CD4-positive, CD25-positive, alpha-beta regulatory T cell (primary cell): ENCODE measurements at places on chromosomes 7 and 10.

GRCh38 chr10:7492660-7493046 lies 81.8 kb upstream of the SFMBT2 start:
- no peak for DNase-seq

DNA sequence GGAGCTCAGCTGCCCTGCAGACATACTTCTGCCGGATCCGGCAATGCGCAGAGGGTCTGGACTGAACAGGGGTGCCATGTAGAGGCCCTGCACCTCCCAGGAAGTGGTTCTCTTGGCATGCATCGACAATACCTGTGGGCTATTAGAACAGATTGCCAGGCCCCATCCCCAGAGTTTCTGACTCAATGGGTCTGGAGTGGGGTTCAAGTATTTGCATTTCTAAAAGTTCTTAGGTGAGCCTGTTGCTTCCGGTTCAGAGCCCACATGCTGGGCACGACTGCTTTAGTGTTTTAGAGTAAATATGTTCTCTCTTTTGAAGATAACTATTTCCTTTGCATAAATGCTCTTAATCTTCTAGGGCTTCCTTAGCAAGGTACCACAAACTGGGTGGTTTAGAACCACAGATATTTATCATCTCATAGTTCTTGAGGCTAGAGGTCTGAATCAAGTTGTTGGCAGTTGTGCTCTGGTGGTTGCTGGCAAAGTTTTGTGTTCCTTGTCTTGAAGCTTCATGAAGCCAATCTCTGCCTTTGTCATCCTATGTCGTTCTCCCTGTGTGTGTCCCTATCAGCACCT lies 435.5 kb downstream of the TCERG1L start:
- DNase-seq = no peak

DNA sequence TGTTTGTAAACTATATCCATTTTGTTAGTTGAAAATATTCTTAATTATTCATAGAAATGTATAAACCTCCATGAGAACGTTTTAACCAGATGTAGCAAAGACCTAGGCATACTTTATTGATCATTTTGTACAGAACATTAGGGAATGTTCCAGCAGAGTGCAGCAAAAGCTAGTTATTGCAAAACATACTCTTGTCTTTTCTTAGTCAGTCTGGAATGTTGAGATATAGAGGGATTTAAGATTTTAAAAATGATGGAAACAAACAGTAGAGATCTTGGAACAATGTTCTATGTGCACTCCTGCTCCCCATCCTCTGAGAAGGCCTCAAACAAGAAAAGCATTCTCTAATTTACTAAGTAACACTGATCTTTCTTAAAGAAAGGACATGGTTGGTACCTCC lies 292.1 kb downstream of the BBS9 start:
- no peak for DNase-seq

GRCh38 chr10:69315610-69316312 lies 37.5 kb downstream of the HK1 start:
- DNase-seq = no peak

- no peak for DNase-seq
These were observed 33.0 kb downstream of the MRPL32 start for GRCh38 chr7:42964849-42965805.

GRCh38 chr10:29874606-29875269 lies 184.6 kb downstream of the JCAD start:
- no peak for DNase-seq

DNA sequence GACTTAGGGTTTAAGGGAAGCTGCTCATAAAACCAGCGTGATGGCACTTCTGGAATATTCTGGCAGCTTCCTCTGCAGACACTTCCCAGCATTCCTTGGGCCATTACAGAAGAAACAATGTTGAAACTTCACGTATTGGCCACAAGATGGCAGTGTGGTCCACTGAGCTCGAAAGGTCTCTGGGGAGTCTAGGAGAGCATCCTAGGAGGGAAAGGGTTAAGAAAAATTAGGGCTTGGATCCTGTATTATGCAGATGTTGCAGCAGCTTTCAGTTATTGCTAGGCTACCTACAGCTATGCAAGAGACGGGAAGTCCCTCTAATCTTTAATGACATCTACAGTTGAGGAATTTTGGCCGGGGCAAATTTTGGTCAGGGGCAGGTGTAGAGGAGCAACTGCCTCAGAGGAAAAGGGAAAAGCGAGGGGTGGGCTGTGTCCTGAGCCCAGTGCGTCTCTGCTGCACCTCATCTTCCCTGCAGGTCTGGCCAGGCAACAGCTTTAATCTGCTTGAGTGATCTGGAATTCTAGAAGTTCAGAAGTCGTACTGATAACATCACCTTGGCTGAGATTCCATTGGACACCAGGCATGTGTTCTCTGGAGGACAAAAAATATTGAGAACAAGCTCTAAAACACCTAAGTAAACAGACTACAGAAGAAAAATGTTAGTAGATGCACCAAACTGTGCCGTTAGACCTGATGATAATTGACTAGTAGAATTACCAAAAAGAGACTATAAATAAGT lies 220.8 kb upstream of the PRSS58 start:
- peak; percentile 55 for DNase-seq

DNA sequence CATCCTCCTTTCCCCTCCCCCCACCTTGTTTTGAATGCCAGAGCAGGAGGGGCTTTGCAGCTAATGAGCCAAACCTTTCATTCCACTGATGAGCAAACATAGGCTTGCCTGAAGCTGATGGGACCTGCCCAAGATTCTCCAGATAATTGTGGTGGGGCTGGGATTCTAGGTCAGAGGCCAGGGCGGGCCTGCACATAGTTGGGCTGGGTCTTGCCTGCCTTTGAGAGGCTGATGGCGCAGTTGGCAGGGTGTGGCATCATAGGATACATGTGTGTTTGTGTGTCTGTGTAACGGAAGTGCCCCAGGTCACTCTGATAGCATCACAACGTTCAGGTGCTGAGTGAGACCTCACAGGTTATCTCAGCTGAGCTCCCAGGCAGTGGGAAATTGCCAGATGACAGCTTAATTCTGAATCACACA lies 22.9 kb downstream of the BTBD16 start:
- DNase-seq = no peak

DNA sequence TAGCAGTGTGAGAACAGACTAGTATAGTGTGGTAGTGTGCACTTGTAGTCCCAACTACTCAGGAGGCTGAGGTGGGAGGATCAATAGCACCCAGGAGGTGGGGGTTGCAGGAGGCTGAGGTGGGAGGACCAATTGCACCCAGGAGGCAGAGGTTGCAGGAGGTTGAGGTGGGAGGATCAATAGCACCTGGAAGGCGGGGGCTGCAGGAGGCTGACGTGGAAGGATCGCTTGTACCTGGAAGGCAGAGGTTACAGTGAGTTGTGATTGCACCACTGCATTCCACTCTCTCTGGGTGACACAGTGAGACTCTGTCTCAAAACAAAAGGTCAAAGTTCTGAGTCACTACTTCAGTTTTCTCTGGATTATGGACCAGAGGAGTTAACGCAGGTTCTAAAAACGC lies 22.6 kb upstream of the DIP2C start:
- no peak for DNase-seq

GRCh38 chr10:12946372-12946771 lies 55.1 kb downstream of the CCDC3 start:
- no peak for DNase-seq

GRCh38 chr10:89648074-89648473 lies 3.0 kb upstream of the PANK1 start:
- DNase-seq = no peak

DNA sequence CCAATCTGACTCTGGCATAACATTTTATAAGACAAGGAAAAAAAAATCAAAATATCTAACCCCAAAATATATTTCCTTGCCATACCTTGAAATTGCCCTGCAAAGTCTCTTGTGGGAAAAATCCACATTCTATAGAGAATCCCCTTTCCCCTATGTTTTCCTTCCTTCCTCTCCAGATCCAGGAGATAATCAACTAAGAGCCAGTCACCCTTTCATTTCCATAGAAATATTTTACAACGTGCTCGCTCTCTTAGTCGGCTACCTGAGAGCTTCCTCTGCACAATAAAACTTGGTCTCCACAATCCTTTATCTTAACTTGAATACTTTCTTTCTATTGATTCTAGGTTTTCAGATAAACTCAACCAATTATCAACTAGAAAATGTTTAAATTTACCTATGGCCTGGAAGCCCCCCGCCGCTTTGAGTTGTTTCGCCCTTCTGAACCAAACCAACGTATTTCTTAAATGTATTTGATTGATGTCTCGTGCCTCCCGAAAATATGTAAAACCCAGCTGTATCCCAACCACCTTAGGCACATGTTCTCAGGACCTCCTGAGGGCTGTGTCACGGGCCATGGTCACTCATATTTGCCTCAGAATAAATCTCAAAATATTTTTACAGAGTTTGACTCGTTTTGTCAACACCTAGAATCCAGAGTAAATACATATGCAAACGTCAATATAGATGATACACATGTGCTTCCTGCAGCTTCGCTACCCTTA lies 869 bp downstream of the PSAP start:
- DNase-seq = peak; percentile 6

- no peak for DNase-seq
These were observed 313.1 kb downstream of the SKIDA1 start for GRCh38 chr10:21212348-21212747.

DNA sequence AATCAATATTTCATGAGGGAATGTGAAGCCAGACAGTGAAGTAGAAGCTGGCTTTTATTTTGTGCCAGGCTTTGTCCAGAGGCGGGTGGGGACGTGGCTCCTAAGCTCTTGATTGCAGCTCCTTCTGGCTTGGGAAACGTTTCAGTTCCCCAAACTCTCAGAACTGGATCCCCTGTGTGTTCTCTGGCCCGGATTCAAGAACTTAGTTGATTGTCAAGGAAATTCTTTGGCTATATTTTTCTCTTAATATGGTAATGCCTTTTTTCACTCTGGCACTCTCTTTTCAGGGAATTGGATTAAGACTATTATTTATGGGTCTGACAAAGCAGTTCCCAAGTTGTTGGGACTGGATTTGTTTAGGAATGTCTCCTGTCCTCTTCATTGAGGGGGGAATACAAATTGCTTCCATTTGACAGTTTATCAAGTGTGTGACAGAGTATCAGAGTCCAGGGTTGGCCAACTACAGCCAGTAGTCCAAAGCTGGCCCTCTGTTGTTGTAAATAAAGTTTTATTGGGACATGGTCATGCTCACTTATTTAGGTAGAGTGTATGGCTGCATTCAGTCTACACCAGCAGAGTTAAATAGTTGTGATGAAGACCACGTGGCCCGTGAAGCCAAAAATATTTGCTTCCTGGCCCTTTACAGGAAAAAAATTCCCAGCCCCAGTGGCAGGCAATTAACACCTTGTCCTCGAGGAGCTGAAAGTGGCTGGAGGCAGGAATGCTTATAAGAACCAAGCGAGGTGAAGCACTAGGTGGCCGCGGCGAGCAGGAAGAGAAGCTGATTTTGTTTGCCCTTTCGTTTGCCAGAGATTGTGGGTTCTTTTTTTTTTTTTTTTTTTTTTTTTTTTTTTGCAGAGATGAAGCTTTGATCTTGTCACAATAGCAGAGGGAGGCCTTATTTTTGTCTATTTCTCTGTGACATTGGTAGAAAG lies 34.3 kb downstream of the HTRA1 start:
- DNase-seq = peak; percentile 38

- DNase-seq = no peak
These were observed 41.4 kb downstream of the NRF1 start for GRCh38 chr7:129652914-129653313.

- DNase-seq = no peak
These were observed 19.1 kb downstream of the CNOT4 start for GRCh38 chr7:135490783-135491182.

GRCh38 chr10:87700031-87700796 lies 40.5 kb downstream of the PAPSS2 start:
- DNase-seq = no peak

DNA sequence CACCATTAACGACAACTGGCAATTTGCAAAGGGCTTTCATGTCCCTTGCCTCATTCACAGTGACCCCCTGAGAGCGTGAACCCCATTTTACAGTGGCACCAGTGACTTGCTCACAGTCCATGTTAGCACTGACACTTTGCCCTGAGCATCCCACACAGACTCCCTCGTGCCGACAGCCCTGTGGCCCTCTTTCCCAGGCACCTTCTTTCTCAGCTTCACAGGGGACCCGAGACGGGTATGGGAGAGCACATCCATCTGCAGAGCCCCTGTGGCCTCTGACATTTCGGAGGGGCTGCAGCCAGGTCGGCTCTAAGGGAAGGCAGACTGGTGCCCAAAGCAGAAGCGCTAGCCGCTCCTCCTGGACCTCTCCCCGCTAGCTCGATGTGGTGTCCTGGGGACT lies 10.8 kb downstream of the LOXL4 start:
- DNase-seq = no peak

- DNase-seq = no peak
These were observed 73.4 kb downstream of the GPR141 start for GRCh38 chr7:37756797-37757551.

DNA sequence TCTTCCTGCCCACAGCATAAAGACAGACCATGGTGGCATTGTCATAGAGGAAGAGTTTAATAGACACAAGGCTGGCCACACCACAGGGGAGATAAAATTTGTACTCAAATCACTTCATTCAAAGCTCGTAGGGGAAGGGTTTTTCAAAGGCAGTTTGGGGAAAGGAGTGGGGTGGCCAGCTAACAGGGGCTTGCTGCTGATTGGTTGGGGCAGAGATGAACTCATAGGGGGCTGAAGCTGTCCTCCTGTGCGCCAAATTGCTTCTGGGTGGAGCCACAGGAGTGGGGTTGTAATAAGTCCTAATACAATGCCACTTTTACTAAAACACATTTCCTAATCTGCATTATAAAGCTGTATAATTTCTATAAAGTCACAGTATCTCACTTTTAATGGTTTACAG lies 22.5 kb downstream of the PDZD8 start:
- no peak for DNase-seq

GRCh38 chr10:34141032-34141680 lies 673.9 kb downstream of the PARD3 start:
- DNase-seq = no peak

- DNase-seq = no peak
These were observed 1.5 kb upstream of the OAT start for GRCh38 chr10:124420254-124420653.

DNA sequence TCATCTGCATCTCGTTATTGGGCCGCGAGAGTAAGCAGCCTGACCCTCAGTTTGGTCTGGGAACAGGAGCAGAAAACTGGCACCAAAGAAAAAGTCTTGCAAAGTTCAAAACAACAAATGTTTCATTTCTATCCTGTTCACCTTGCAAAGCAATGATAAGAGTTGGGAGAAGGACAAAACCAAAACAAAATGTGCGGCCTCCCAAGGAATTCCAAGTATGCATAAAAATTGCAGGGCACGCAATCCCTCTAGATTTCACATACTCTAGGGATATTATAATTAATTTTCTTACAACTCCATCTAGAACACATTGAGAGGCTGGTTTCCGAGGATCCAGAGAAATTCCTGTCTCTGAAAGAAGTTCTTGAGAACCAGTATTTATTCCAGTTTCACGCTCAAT lies 20.1 kb downstream of the CHUK start:
- DNase-seq = no peak

GRCh38 chr7:142956951-142957623 lies 5.1 kb downstream of the KEL start:
- no peak for DNase-seq

GRCh38 chr7:69893906-69894305 lies 295.6 kb downstream of the AUTS2 start:
- no peak for DNase-seq

GRCh38 chr7:38542156-38542555 lies 89.0 kb downstream of the AMPH start:
- DNase-seq = no peak
